Activated CD4-positive, alpha-beta T cell treated with anti-CD3 and anti-CD28 coated beads, Interleukin-2, amount 10 ng/mL, durations not matched to agents 7 days and 5 days (primary cell): ENCODE measurements at places on chromosomes 11 and 22. TPM values are rescaled to one million over a fixed set of nuclear protein-coding genes. Genes with fewer than 3 reads are reported as not detected.
A peak's percentile ranks its signal among the peaks of the same experiment; 100 is the strongest.

GRCh38 chr11:64810891-64811272 is 531 bp upstream of the MEN1 start:
- peaks cover 25% of the 10 kb centered on the region for H3K4me1 ChIP-seq
- H3K27ac ChIP-seq: peak overlapping the region; percentile 94
- peak; percentile 76 for DNase-seq
- H3K36me3 ChIP-seq: peaks cover 18% of the 10 kb centered on the region
- H3K27me3 ChIP-seq: no peaks in the 10 kb centered on the region

- H3K27ac ChIP-seq: no peak overlapping the region
- no peaks in the 10 kb centered on the region for H3K27me3 ChIP-seq
Measured at GRCh38 chr11:4025967-4026324, 68.7 kb upstream of the RRM1 start.

DNA sequence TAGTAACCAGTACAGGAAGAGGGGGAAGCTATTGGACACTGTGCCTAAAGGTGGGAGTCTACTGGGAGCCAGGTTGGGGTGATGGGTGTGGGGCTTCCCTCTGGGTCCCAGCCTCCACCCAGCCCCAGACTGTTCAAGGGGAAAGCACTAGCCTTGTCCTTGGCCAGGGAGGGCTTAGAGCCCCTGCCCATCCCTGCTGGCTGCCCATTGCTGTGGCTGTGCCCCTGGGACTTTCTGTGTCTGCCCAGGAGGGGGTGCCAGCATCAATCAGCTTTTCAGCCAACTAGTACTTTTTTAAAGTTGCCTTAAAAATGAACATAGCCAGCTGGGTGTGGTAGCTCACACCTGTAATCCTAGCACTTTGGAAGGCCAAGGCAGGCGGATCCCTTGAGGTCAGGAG is 19.9 kb downstream of the INCENP start:
- no peaks in the 10 kb centered on the region for H3K4me1 ChIP-seq
- DNase-seq: no peak
- no peak overlapping the region for H3K4me3 ChIP-seq
- H3K36me3 ChIP-seq: peaks cover 58% of the 10 kb centered on the region

Gene OMP
- total RNA-seq: not detected

Gene KCNJ5
- not detected for total RNA-seq

Gene CCND1
- total RNA-seq: 0.42 TPM

Gene TMEM45B
- total RNA-seq: 0.84 TPM

Gene ZDHHC24
- total RNA-seq: 16.9 TPM

GRCh38 chr11:128240546-128240945 is 346.8 kb downstream of the ETS1 start:
- no peak overlapping the region for H3K4me3 ChIP-seq
- no peaks in the 10 kb centered on the region for H3K27me3 ChIP-seq
- no peaks in the 10 kb centered on the region for H3K36me3 ChIP-seq
- H3K4me1 ChIP-seq: peaks cover 19% of the 10 kb centered on the region
